ENCODE measurements at places on chromosomes 7 and 10. TPM values are rescaled to one million over a fixed set of nuclear protein-coding genes. Genes with fewer than 3 reads are reported as not detected.

The CABCOCO1 gene
- 3.7 TPM for polyA plus RNA-seq

The PSD gene
- polyA plus RNA-seq = 13.6 TPM

The SPDYE8 gene
- 0.29 TPM for polyA plus RNA-seq

The OPALIN gene
- polyA plus RNA-seq = not detected

- DNase-seq = no peak
These were observed 78.1 kb upstream of the VWDE start for GRCh38 chr7:12481722-12482121.

- no peak for DNase-seq
These were observed 5.1 kb downstream of the PRXL2A start for GRCh38 chr10:80413271-80413996.

DNA sequence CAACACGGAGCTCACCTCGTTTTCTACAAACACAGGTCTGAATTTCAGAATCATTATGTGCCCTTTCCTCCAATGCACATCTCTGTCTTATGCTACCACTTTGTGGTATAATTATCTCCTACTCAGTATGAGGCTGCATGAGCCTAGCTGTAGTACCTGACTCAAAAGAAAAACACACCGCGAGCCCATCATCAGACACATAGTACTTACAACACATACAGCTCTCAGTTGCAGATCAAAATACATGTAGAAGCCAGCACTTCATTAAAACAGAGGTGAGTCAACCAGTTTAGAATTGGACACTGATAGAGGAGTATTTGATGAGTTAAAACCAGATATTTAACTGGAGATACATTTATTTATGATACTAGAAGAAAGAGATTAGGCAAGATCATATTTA is 1.4 kb upstream of the RTKN2 start:
- no peak for DNase-seq

DNA sequence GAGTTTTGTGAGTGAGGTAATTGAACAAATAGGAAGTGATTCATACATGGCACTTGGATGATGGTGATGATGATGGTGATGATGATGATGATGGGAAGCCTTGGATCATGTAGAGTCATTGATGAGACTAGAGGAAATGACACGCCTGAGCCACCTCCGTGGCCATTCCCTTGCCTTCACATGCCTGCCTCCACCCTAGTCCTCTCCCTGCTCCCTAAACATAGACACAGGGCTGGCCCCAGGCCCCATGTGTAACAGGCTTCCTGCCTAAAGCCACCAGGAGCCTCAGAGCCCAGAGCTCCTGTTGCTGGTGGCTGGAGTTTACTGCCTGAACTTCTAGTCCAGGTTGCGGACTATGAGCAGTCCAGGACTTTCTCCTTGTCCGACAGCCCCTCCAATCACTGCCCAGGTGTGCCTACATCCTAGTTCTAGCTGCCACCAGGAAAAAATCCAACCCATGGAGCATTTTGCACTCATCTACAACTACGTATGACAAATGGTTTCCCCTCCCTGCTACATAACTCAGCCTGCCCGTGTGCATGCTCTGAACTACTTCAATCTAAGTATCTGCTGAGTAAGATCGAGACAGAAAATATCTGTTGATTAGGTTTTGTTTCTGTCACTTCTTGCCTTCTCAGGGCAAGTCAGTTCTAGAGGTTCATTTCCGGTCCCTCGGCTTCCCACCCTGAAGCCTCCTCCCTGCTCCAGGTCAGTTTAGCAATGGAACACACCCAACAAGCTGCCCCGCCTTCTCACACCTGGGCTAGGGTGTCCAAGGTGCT is 35.5 kb upstream of the KDM7A start:
- no peak for DNase-seq

DNA sequence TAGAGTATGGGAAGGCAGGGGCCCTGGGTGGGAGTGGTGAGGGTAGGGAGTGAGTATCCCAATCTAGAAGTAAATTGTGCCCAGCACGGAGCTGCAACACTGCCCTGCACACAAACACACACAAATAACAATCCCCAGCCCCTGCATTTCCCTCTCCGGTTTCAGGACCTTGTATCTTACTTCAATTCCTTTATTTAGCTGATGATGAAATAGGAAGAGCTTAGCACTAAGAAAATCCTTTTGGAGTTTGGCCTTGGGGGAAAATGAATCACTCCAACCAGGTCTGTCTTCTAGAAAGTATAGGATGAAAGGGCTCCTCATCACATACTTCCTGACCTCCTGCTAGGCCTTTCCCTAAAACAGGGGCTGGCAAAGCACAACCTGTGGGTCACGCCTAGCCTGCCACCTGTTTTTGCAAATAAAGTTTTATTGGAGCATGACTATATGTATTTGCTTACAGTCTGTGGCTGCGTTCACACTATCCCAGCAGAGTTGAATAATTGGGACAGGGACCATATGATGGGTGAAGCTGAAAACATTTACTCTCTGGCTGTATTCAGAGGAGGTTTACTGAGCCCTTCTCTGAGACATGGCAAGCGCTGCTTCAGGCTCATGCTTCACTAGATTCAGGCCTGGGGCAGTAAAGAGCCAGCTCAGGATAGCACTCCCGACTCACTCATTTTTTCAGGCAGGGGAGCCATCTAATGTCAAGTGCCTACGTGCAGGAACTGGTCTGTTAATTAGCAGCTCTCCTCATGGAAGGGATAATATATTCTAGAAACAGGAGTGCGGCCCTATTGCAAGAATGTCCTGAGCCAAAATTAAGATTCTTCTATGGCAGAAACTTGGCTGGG is 111.0 kb downstream of the EGFR start:
- DNase-seq = no peak

DNA sequence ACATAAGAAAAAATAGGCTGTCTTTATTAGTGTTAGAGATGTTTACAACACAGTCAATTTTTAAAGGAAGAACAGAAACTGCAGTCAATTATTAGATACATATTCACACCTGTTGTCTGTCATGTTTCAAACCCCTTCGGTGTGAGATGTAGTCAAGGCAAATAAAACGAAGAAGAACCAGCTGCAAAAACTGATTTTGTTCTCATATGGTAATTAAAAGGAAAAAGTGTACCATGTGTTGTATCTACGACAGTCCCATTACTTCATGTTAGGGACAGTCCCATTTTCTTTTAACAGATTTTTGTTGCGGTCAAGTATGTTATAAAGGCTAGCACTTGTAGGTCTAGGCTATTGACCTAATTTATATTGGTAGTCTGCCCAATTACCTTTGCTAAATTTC is 149.4 kb downstream of the LRRN3 start:
- no peak for DNase-seq

DNA sequence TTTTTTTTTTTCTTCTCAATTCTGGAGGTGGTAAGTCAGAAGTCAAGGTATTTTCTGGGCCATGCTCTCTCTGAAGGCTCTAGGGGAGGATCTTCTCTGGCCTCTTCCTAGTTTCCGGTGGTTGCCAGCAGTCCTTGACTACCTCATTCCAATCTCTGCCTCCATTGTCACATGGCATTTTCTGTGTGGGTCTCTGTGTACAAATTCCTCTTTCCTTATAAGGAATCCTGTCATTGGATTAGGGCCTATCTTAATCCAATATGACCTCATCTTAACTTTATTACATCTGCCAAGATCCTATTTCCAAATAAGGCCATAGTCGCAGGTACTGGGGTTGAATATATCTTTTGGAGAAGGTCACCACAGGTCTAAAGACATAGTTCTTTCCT is 129.3 kb upstream of the PRR15 start:
- DNase-seq = no peak

GRCh38 chr10:70752571-70752970 is 32.6 kb downstream of the TBATA start:
- DNase-seq = no peak

DNA sequence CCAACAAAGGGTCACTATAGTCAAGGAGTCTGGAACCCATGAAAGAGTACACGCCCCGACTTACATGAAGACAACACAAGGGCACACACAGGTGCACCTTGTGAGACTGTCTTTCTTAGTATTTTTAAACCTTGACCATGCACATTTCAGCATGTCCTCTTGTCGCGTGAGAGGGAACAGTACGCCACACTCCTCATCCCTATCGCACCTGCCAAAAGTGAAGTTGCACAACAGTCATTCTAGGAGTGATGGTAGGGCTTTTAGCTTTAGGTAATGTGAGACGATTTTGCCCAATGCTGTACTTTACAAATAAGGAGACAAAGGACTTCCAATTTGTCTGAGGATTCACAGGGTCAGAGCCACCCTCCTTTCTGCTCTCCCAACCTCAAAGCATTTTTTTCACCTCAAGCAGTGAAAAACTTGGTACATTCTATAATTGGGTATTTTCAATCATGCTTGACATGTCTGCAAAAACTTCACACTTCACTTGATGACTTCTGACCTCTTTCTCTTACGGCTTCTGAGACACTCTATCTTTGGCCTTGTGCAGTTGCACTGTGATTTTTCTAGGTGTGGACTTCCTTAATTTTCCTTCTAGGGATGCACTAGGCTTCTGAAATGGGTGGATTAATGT is 173.9 kb upstream of the GRB10 start:
- no peak for DNase-seq

GRCh38 chr10:111076191-111076681 is 593 bp upstream of the ADRA2A start:
- DNase-seq = peak; percentile 67

DNA sequence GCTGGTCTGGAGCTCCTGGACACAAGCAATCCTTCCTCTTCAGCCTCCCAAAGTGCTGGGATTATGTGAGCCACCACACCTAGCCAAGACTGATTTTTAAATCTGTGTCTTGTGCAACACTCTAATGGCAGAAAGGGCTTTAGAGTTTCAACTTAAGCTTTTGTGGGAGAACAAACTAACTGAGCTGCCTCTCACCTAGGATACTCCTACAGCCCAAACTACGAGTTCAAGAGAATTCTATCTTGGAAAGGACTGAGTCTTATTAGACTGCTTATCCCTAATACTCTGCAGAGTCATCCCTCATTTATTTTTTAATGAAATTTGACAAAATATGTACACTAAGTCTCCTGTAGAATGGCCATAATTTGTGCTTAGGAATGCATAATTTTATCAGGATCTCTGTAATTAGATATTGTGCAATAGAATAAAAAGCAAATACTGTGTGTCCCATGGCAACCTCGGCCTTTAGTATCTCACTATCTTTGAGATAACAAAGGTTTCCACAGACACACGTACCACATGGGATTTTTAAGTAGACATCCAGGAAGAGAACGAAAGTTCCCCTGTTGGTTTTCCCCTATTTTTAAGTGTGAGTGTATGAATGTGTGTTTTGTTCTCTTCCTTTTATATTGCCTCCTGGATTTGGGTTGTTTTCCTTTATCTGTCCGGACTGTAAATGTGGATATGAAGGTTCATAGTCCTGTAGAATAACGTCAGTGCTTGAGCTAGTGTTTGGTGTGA is 199.4 kb upstream of the TCF7L2 start:
- no peak for DNase-seq
